ENCODE measurements at places on chromosomes 5 and 9.

DNA sequence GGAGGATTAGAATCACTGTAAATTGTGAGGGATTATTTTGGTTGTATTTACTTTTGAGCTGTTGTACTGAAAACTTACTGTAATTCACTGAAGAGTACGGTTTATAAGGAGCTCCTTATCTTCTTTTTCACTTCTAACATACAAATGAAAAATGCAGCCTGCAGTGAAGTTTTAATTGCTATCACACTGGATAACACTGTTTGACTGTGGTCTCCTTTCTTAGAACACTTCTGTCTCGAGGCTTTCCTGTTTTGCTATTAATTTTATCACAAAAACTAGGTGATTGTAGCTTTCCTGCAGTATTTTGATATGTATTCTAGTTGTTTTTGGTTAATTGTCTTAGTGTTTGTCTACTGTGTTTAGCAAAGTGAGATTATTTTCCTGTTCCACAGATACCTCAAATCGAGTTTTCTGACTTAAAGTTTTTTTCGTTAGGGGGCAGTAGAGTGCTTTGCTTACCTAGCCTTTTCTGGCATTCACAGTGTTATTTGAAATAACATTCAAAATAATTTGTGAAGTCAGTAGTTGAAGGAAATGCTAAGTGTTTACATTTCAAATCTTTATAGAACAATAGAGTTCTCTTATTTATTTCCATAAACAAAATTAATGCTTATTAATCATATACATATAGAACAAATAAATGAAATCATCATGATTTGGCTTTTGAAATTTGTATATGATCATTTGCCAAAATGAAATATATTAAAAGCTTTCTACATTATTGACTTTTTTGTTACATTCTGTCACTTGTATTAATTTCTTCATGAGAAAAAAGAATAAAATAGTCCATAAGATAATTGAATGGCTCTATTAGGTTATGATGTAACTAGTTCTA is 52.9 kb downstream of the COMMD10 start:
- DNase-seq, result no peak

- DNase-seq, result no peak
Measured at GRCh38 chr5:173330338-173331206, 2.4 kb upstream of the STC2 start.

DNA sequence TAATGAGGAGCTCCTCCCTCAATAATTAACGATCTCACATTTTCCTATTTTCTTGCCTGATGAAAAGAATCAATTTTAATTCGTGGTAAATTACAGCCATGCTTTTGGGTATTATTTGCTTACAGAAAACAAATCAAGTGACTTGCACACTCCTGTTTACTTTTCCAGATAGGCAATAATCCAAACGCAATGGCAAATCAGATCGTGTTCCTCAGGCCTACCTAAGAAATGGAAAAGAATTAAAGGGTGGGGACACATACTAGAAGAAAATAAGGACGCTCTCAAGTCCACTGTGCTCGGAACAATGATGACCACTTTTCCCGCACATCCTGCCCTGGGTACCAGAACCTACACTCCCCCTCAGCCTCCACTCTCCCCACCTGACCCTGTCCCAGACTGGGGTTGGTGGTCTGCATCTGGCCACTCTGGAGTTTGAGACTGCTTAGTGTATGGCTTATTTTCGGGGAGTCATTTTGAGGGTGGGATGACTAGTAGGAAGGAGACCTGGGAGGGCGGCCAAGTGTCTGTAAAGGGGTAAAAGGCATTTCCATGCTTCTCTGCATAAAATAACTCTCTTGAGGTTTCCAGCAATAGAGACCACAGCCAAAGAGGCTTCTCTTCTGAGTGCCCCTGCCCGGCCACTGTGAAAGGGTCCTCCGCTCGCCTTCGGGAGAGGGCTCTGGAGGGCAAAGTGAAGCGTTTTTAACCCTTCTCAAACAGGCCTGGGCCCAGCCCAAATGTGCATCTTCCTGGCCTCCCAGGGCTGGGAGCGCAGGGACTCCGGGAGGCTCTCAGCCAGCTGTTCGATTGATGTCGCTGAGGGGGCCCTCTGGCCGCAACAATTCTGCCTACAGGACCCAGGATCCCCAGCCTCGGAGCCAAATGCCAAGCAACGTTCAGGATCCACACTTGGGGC is 4.5 kb upstream of the OTP start:
- no peak for DNase-seq

GRCh38 chr5:14644623-14645237 is 19.8 kb upstream of the OTULIN start:
- no peak for DNase-seq

DNA sequence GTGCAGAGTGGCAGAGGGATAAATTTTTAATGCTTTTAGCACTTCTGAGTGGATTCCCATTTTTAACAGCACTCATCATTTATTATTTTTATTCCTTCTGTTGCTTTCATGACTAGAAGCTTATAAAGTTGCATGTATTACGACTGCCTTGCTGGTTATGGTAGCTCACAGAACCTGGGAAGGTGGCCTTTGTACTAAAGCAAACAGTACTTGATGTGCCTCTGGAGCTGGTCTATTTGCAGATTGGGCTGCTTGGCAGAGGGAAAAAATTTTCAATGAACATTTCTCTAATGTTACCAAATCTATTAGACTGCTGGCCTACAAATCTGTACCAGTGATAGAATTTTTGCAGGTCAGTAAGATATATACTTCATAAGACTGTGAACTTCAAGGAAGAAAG is 274.5 kb upstream of the C9orf72 start:
- DNase-seq, result no peak

GRCh38 chr9:621201-621855 is 220.2 kb upstream of the DMRT1 start:
- DNase-seq, result no peak

GRCh38 chr5:113068559-113068958 is 92.0 kb downstream of the DCP2 start:
- DNase-seq, result no peak

DNA sequence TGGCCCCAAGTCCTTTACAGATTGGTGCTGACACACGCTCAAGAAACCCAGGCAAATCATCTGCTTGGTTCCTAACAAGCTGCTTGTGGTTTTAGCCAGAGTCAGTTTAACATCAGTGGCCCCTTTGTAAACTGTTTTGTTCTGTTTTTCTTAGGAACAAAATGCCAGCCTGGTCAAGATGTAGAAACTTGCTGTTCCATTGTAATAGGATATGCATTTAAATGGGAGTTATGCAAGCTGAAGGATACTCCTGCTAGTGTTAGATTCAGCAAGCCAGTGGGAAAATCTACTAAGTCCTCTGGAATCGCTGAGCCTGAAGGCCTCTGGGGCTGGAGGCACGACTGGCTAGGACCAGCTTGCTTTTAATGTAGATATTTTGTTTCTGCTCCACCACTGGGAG is 391.1 kb downstream of the TLE4 start:
- DNase-seq, result no peak

DNA sequence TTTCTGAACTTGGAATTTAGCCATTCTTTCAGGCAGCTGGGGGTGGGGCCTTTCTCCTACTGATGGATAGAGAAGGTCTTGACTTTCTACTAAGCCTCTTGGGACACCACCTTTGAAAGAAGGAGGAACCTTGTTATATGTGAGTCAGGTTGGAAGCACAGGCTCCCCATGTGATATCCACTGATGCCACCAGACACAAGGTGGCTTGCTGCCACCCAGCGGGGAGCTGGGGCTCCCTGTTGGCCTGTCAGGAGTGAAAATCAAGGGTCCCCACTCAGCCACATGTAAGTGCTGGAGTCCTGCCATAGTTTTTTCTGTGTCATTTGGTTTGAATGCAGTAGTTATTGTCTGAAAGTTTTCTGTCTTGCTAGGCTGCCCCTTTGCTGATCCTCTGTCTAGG is 252.4 kb upstream of the NFIL3 start:
- no peak for DNase-seq

DNA sequence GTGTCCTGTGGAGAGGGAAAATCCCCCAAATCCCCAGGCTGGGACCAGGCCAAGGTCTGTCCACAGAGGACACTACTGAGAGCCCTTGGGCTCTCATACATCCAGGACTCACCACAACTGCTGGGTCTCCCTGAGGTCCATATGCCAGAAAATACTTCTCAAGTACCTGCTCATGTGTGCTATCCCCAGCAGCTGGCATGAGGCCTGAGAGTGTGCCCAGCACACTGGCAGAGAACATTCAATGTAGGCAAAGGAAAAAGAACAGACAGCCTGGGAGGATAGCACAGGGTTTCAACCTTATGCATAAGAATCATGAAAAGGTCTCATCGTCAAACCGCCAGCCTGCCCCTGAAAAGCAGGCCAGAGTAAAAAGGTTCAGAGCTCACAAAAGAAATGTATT is 154.1 kb upstream of the TAS2R1 start:
- no peak for DNase-seq

- no peak for DNase-seq
Measured at GRCh38 chr5:14171621-14172020, 28.5 kb downstream of the TRIO start.

DNA sequence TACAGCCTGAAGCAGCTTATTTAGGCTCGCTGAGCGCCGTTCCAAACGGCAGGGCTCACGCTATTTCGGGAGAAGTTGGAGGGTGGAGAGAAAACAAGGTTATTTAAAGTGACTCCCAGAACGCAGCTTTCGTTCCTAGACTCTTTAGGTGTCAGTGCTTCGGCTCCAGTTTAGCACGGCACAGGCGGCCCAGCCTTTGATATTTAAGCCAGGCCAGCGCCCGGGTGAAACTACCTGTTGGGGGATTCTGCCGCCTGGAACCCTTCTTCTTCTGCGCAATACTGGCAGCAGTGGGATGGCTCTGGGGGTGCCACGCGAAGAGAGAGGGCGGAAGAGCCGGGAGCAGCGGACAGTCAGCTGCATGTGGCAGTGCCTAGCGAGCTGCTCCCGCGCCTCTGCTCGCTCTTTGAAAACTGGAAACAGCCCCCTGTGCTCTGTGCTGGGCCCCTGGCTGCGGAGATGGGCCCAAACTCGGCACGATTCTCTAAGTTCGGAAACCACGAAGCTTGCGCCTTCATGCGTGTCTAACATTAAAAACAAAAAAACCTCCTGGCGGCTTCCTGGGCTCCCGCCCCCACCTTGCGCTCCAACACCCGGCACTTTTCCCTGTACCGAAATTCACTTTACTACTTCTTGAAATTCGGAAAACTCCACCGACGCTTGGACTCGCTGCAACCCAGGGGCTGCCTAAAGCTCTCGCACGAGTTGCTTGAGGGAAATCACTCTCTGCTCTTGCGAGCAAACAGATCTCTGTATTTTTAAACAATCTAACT is 34.6 kb upstream of the NFIB start:
- no peak for DNase-seq

GRCh38 chr9:93829271-93830011 is 125.7 kb downstream of the BARX1 start:
- DNase-seq, result no peak

- DNase-seq, result no peak
Measured at GRCh38 chr9:124709292-124709690, 61.8 kb downstream of the NR6A1 start.

- DNase-seq, result no peak
Measured at GRCh38 chr9:14301583-14302021, 12.3 kb downstream of the NFIB start.

DNA sequence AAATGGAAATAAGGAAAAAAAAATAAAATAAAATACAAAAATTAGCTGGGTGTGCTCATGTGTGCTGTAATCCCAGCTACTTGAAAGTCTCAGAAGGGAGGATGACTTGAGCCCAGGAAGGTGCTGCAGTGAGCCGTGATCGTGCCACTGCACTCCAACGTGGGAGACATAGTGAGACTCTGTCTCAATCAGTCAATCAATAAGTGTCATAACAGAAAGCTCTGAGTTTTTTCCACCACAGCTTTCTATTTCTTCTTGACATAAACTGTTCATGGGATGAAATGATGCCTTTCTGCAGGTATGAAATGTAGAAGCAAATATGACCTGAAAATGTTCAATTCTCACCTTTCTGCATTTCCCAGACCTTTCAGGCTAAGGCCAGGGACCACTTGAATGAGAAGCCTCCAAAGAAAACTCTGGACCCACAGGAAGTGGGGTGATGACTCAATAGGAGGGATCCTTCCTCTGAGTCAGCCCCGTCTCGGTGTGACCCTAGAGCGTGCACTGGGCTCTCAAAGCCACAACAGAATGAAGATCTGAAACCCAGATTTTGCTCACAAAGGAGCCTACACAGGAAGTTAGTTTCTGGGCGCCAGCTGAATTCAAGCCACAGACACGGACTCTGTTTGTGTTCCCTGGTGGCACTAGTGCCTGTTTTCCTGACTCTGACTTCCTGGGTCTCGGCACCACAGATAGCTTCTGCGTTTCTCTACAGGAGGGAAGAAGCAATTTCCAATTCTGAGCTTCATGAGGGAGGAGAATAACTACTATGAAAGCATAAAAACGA is 62.0 kb downstream of the ANKH start:
- peak; percentile 28 for DNase-seq

DNA sequence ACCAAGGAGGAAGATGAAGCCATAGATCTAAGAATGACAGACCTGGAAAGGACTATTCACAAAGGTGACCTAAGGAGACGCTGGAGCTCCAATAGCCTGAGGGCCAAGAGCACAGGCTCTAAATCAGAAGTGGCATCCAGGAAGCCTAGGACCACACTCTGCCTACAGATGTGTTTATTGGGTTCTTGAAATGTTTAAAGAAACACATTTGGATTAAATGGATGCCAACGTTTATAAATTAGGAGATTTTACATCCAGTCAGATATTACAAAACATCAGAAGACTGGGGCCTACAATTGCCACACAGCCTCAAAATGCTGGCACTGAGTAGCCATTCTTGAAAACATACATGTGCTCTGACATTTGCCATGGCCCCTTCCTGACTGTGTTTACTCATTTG is 80.9 kb downstream of the HMHB1 start:
- no peak for DNase-seq

GRCh38 chr5:139863855-139864558 is 68.4 kb downstream of the PSD2 start:
- peak; percentile 21 for DNase-seq
